ENCODE measurements at places on chromosomes 3 and 15. TPM values are rescaled to one million over a fixed set of nuclear protein-coding genes. Genes with fewer than 3 reads are reported as not detected.
A peak's percentile ranks its signal among the peaks of the same experiment; 100 is the strongest.

DNA sequence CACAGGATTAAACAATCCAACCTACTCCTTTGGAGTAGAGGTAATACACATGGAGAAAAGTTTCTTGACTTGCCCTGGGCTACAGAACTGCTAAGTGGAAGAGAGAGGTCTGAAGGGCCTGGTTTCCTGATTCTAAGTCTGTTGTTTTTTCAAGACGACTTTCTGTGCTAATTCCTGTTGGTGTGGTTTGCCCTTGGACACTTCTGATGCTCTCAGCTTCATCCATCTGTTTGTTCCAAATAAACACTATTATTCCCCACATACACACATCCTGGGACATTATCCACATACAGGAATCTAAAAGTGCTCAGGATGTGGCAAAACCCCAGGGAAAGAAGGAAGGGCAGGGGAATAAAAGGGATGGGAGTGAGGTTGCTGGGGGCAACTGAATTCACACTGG is 393.5 kb upstream of the TBL1XR1 start:
- H3K27me3 ChIP-seq: no peaks in the 10 kb centered on the region
- no peaks in the 10 kb centered on the region for H3K4me1 ChIP-seq
- H3K36me3 ChIP-seq: no peaks in the 10 kb centered on the region

- peaks cover 21% of the 10 kb centered on the region for H3K36me3 ChIP-seq
- H3K4me1 ChIP-seq: no peaks in the 10 kb centered on the region
- H3K27ac ChIP-seq: no peak overlapping the region
- no peaks in the 10 kb centered on the region for H3K27me3 ChIP-seq
- DNase-seq: no peak
- no peak overlapping the region for H3K4me3 ChIP-seq
These were observed 91.3 kb downstream of the LARS2 start for GRCh38 chr3:45479621-45480035.

- H3K36me3 ChIP-seq: no peaks in the 10 kb centered on the region
- H3K4me3 ChIP-seq: no peak overlapping the region
- H3K4me1 ChIP-seq: no peaks in the 10 kb centered on the region
These were observed 117.1 kb upstream of the GOLIM4 start for GRCh38 chr3:168212664-168213285.

DNA sequence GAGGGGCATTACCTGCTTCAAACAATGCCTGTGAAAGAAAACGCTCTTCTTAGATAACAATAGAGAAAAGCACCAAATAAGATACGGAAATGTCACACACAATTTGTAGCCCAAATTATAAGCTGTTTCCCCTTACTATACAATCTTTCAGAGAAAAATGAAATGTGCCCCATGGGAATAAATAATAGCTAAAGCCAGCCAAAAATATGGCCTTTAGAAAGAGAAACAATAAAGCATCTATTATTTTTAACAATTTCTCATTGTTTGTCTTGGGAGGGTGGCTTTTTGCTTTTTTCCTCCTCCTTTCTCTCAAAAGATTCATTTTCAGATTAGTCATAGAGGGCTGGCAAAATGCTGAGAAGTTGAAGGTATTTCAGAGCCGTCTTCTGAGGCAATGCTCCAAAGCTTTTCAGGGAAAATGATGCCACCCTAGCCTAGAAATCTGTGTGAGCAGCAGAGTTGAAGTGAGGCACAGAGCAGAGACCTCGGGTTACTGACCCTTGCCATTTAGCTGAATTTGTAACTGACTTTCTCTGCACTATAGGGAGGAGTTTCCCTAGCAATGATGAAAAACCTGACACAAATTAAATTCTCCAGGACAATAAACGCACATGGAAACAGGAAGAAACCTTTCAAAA is 86.3 kb upstream of the PRICKLE2 start:
- no peak for DNase-seq
- no peaks in the 10 kb centered on the region for H3K27me3 ChIP-seq
- no peak overlapping the region for H3K27ac ChIP-seq

DNA sequence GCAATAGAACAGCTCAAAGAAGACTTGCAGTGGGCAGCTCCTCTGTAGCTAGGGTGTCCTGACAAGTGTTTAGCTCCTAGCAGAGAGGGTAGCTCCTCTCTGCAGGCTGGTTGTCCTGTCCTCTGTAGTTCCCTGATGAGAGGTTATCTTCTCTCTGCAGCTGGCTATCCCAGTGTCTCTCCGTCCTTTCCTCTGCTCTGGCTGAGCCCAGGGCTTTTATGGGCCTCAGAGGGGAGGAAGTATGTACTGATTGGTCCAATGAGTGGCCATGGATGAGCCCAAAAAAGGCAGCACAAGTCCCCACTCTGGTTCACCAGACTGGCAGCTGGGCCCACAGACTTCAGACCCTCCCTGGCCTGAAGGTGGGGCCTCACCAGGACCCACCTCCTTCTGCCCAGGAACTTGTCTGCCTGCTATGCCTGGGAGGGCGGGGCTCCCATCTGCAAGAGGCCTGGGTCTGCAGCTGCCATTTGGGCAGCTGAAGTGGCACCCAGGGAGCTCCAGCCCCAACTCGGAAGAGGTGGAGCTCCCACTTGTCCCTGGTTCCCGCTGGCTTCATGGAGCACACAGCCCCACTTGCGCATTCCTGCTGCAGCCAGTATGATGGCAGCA is 27.2 kb upstream of the MEX3B start:
- no peaks in the 10 kb centered on the region for H3K36me3 ChIP-seq
- no peak overlapping the region for H3K4me3 ChIP-seq
- H3K4me1 ChIP-seq: no peaks in the 10 kb centered on the region
- H3K27me3 ChIP-seq: no peaks in the 10 kb centered on the region
- H3K27ac ChIP-seq: no peak overlapping the region
- DNase-seq: no peak

GRCh38 chr15:66720206-66721010 is 18.4 kb downstream of the SMAD6 start:
- no peak for DNase-seq
- no peaks in the 10 kb centered on the region for H3K27me3 ChIP-seq
- no peak overlapping the region for H3K4me3 ChIP-seq
- no peaks in the 10 kb centered on the region for H3K36me3 ChIP-seq

- H3K27ac ChIP-seq: no peak overlapping the region
- no peaks in the 10 kb centered on the region for H3K36me3 ChIP-seq
- no peaks in the 10 kb centered on the region for H3K27me3 ChIP-seq
- no peak overlapping the region for H3K4me3 ChIP-seq
- no peak for DNase-seq
These were observed 85.3 kb upstream of the RORA start for GRCh38 chr15:61314427-61314826.

GRCh38 chr15:63968700-63969099 is 77.6 kb downstream of the DAPK2 start:
- peaks cover 17% of the 10 kb centered on the region for H3K36me3 ChIP-seq
- H3K4me3 ChIP-seq: no peak overlapping the region
- peaks cover 7% of the 10 kb centered on the region for H3K4me1 ChIP-seq
- peak; percentile 54 for DNase-seq
- H3K27ac ChIP-seq: peak overlapping the region; percentile 72

DNA sequence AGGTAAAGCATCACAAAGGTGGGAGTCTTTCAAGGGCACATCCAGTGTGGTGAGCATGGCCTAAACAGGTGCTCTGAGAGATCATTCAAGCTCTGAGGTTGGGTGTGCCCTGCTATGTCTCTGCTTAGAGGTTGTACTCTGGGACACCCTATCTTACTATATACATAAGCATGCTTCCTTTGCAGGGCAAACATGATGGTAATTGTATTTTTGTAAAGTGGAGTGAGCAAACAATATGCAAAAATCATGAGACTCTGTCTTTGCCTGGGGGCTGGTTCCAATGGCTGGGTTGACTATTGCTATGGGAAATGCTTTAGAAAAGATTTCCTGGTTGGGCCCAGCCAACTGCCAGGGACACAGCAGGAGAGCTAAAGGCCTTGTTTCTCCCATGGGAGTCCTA is 315.1 kb upstream of the TLE3 start:
- DNase-seq: no peak
- H3K36me3 ChIP-seq: no peaks in the 10 kb centered on the region
- no peak overlapping the region for H3K4me3 ChIP-seq
- H3K27me3 ChIP-seq: no peaks in the 10 kb centered on the region

DNA sequence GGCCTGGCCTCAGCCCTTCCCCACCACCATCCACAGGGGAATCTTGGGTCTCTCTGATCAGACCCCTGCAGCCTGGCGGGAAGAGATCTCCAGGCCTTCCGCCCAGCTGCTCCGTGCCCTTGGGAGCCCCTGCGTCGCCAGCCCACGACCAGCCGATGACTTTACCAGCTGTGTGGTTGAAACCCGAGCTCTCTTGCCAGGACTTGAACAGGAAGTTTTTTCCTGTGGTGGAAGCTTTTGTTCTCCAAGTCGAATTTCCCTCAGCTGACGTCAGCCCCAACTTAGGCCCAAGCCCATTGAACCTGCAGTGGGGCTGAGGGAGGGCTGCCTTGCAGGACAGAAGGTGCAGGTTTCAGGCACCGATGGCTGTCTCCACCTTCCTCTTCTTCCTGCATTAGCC is 51.7 kb upstream of the SMAD3 start:
- DNase-seq: no peak
- H3K36me3 ChIP-seq: no peaks in the 10 kb centered on the region
- no peak overlapping the region for H3K27ac ChIP-seq
- no peaks in the 10 kb centered on the region for H3K27me3 ChIP-seq
- H3K4me1 ChIP-seq: no peaks in the 10 kb centered on the region

DNA sequence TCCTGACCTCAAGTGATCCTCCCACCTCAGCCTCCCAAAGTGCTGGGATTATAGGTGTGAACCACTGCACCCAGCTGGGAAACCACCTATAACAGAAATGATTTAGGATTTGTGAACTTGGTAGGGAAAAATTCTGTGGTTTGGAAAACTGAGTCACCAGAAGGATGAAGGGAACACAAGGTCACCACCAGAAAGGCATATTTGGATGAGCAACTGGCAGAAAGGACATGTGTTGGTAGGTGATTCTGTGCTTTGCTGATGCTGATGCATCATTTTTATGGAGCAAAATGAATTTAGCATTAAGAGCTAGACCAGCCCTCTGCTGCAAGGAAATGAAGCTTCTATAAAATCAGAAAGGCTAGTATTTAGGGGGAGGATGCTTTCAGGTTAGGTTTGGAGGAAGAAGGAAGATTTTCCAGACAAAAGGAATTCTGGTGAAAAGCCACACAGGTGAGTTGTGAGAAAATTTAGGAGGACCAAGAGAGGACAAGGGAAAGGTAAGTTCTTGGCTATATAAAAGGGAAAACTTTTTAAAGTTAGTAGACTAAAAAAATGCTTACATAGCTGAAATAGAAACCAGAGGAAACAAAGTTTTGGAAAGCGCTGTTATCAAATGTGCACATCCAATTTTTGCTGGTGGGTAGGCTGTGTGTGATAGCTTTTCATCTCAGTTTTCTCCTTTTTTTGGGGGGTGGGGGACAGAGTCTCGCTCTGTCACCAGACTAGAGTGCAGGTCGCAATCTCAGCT is 3.6 kb downstream of the PXK start:
- peaks cover 25% of the 10 kb centered on the region for H3K4me1 ChIP-seq
- H3K27me3 ChIP-seq: no peaks in the 10 kb centered on the region
- H3K36me3 ChIP-seq: no peaks in the 10 kb centered on the region
- no peak for DNase-seq
- no peak overlapping the region for H3K4me3 ChIP-seq

DNA sequence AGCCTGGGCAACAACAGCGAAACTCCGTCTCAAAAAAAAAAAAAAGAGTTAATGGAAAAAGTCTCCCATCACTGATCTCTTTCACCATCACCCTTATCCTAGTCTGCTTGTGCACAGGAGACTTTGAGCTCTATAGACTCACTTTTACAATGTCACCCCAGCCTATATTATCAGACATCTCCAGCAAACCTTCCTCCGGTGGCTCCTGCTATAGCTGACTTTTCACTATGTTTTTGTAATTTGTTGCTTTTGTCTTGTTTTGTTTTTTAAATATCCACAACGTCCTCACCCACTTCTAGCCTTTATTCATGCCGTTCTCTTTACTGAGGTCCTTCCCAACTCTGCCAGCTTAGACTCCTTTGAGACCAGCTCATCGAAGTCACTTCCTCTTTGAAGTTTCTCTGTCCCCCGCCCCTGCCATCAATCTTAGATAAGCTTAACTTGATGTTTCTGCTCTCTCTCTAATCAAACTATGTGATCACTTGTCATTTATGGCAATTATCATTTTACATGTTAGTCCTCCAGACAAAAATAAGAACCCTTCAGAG is 82.7 kb upstream of the CHD2 start:
- no peaks in the 10 kb centered on the region for H3K36me3 ChIP-seq
- peak; percentile 62 for DNase-seq
- no peaks in the 10 kb centered on the region for H3K27me3 ChIP-seq
- peak overlapping the region; percentile 63 for H3K27ac ChIP-seq
- H3K4me3 ChIP-seq: peak overlapping the region; percentile 11
- peaks cover 17% of the 10 kb centered on the region for H3K4me1 ChIP-seq

- peak overlapping the region; percentile 99 for H3K27ac ChIP-seq
- H3K36me3 ChIP-seq: no peaks in the 10 kb centered on the region
- peak; percentile 90 for DNase-seq
- peak overlapping the region; percentile 93 for H3K4me3 ChIP-seq
These were observed 1.3 kb upstream of the USP3 start for GRCh38 chr15:63502843-63503738.

- no peaks in the 10 kb centered on the region for H3K4me1 ChIP-seq
- no peak overlapping the region for H3K4me3 ChIP-seq
- DNase-seq: no peak
- no peak overlapping the region for H3K27ac ChIP-seq
- H3K27me3 ChIP-seq: no peaks in the 10 kb centered on the region
These were observed 36.0 kb downstream of the LEO1 start for GRCh38 chr15:51935466-51936104.

Gene VPS39
- 314 TPM for total RNA-seq

Gene GREM1
- 4.9 TPM for total RNA-seq

Gene NEIL1
- total RNA-seq: 110 TPM

Gene CLDN11
- 5.8 TPM for total RNA-seq

Gene NR2E3
- total RNA-seq: 1.3 TPM

All from Peyer's patch (tissue), 4 donors.